ENCODE measurements at places on chromosomes 16 and 17.

GRCh38 chr16:84150926-84151325 is 5.8 kb downstream of the DNAAF1 start:
- DNase-seq = no peak

DNA sequence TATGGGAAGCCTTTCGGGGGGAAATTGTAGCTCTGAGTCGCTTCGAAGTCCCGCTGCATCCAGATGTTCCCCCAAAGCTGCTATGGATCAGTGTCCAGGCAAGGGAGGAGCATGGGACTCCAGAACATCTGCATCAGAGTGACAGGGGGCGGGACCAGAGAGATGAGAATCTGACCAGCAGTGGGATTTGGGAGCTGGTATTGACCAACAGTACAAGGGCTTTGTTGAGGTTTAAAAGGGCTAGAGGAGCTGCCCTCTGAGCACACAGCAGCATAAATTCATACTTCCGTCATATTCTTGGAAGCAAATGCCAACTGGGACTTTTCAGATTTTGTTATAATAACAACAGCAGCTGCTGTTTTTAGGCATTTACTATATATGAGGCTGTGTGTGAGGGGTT is 10.6 kb downstream of the RBFOX1 start:
- DNase-seq = no peak

- no peak for DNase-seq
Measured at GRCh38 chr17:72574675-72575510, 454.1 kb downstream of the SOX9 start.

GRCh38 chr16:53948734-53949430 is 244.9 kb downstream of the FTO start:
- DNase-seq = no peak

- no peak for DNase-seq
Measured at GRCh38 chr17:48486557-48486956, 44.3 kb downstream of the HOXB1 start.

GRCh38 chr17:55298111-55298730 is 33.5 kb downstream of the HLF start:
- no peak for DNase-seq

- no peak for DNase-seq
Measured at GRCh38 chr16:67547423-67548264, 14.7 kb upstream of the CTCF start.

DNA sequence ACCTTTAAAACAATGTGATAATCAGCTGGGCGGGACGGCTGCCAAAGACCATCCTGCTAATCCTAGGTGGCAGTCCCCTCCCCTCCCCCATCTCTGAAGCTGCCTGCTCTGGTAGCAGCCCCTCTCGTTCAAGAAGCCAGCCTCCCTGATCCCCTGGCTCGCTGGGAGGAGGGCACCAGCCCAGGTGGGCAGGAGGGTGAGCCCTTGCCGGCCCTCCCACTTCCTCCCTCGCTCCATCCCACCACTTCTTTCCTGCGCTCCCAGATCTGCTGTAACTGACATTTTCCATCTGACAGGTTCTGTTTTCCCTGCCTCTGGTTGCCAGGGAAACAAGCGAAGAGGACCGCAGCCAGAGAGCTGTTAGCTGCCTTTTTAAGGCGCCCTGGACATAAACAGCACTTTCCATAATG is 155.7 kb upstream of the TNRC6C start:
- DNase-seq = peak; percentile 79

GRCh38 chr16:61042737-61043136 is 993.5 kb downstream of the CDH8 start:
- DNase-seq = no peak

- DNase-seq = no peak
Measured at GRCh38 chr17:17497065-17497844, 1.1 kb upstream of the RASD1 start.

DNA sequence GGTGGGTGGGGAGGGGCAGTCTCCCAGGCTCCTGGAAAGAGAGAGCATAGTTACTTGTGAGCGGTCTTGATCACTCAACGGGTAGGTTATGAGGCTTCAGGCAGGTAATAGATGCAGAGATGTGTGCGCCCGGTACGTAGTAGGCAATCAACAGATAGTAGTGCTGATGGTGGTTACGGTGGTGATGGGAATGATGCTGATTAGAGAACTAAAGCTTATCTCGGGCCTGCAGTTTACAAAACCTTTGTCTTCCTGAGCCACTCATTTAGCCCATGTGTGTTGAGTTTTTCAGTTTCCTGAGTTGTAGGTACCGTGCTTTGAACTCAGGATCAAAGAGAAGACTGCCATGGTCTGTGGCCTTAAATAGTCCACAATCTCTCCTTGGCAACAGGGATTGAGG is 401.0 kb downstream of the SNX29 start:
- DNase-seq = no peak

- DNase-seq = no peak
Measured at GRCh38 chr17:30248786-30249185, 13.3 kb upstream of the SLC6A4 start.

GRCh38 chr17:58680038-58680369 is 11.8 kb downstream of the TEX14 start:
- DNase-seq = no peak

- no peak for DNase-seq
Measured at GRCh38 chr16:56032072-56032471, 156.9 kb upstream of the CES5A start.

- DNase-seq = no peak
Measured at GRCh38 chr16:8588682-8589056, 1.6 kb downstream of the TMEM114 start.

DNA sequence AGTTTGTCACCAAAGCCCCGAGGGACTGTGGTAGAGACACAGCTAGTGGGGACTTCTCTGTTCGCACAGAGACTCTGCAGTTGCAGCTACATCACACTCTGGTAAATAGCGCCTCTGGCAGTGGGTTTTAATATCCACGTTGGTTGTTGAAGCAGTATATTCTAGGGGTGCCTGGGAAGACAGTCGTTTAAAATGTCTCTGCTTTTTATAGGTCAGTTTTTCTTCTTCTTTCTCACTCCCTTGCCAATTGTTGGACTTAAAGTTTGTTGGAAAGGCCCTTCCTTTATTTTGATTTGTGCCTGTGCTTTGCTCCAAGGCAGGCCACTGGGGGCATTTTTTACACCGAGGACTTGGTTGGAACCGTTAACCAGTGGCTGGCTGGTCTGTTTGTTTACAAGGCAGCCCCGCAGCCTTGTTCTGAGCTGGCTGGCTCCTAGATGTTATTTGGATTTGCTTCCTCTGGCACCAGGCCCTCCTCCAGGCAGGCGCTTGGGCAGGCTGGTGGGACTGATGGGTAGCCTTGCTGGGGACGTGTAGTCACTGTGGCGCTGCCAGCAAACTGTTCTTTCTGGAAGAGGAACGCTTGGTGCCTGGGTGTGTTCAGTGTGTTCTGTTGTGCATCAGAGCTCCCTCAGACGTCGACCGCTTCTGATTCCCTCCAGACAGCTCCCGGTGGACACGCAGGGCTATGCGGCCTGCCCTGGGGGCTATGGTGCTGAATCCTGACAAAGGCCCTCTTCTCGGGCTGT is 218.2 kb upstream of the CHMP6 start:
- no peak for DNase-seq

GRCh38 chr16:86923656-86924055 is 345.3 kb downstream of the FOXL1 start:
- no peak for DNase-seq

GRCh38 chr16:17798716-17799115 is 328.0 kb upstream of the XYLT1 start:
- no peak for DNase-seq

Data from anterior cingulate cortex (tissue), 58 donors.